ENCODE measurements at places on chromosomes 6 and 20. TPM values are rescaled to one million over a fixed set of nuclear protein-coding genes. Genes with fewer than 3 reads are reported as not detected.

The LGSN gene
- total RNA-seq: not detected

DNA sequence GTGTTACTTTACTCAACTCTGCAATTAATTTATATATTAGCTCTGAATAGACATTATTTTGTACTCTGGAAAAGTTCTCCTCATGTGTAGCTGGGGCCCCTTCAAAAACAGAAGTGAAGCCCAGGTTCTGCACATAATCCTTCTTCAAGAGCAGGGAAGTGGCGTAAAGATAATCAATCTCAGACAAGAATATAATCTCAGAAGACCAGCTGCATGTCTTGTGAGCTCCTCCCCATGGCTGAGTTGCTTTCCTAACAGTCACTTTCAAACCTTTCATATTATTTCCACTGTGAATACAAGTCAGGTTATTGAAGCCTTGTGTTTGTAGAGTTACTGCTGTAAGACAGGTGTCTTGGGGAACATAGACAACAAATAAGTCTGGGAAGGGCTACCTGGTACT is 691.9 kb downstream of the RFPL4B start:
- no peak for DNase-seq

DNA sequence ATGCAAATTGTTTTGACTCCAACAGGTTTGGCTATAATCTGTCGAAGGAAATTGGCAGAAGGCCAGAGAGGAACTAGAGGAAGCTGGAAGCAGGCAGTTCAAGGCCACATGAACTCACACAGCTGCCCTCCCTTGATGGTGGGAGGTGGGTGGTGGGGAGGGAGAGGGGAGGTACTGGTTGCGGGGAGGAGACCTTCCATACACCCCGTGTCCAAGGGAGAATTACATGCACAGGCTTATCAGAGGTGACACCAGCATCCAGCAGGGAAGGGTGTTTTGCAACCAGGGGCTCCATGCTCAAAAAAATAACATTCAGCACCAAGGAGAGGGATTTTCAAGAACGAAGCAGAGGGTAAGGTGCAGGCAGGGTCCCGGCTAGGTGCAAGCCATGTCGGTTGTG is 9.1 kb downstream of the PRND start:
- no peak for DNase-seq

The EPM2A gene
- total RNA-seq: 9.8 TPM

DNA sequence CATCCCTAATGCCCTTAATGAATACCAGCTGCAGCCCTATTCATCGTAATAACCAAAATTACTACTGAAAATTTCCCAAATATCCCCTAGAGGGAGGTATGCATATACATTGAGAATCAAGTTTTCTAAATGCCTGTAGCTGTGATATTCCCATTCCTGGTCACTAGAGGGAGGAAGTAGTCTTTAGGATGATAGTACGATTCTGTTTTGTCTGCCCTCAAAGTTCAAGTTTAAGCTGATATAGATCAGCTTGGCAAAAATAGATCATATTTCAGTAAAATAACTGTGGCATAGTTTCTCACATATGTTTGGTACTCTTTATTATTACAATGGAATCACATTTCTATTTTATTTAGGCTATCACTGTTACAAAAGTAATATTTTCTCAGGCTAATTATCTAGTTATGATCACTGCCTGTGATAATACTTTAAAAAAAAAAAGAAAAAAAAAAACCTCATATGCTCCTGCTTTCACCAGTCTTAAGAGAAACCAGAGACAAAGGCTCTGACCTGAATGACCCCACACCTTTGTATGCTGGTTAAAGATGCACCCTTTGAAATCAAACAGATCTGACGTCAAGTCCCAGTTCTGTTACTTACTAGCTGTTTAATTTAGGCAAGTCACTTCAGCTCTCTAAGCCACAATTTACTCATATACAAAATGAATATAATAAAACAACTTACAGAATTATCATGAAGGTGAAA is 11.0 kb downstream of the TSPYL1 start:
- DNase-seq: peak; percentile 67

The CLPSL1 gene
- not detected for total RNA-seq

- no peak for DNase-seq
Observed at GRCh38 chr6:56891754-56892153, 63.2 kb upstream of the BEND6 start.

- DNase-seq: peak; percentile 97
Observed at GRCh38 chr6:11766589-11767450, 11.8 kb downstream of the ADTRP start.

GRCh38 chr6:74166849-74167248 is 470.8 kb downstream of the CD109 start:
- DNase-seq: peak; percentile 15

The TAGAP gene
- not detected for total RNA-seq

The GMEB2 gene
- total RNA-seq: 22.0 TPM

- DNase-seq: no peak
Observed at GRCh38 chr6:8400663-8401062, 34.7 kb downstream of the SLC35B3 start.

DNA sequence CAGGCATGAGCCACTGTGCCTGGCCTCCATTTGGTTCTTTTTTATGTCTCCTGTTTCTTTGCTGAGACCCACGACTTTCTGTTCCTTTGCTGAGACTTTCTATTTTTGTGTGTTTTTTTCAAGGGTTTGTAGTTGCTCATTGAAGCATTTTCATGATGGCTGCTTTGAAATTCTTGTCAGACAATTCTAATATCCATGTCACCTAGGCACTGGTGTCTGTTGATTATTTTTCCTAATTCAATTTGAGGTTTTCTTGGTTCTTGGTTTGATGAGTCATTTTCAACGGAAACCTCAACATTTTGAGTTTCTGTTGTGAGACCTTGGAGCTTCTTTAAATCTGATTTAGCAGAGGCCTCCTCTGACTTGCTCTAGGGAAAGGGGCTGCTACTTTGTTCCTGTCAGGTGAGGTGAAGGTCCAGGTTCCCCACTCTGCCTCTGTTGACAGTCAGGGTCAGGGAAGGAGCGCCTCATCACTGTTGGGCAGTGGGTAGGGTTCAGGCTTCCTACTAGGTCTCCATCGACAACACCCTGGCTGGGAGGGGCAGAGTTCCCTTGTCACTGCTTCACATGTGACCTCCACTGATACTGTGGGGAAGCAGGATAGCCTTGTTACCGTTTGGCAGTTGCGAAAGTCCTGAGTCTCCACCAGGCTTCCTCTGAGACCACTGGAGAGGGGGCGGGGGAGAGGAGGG is 67.2 kb upstream of the RNF24 start:
- peak; percentile 88 for DNase-seq

- no peak for DNase-seq
Observed at GRCh38 chr6:16216501-16217155, 21.8 kb upstream of the GMPR start.

GRCh38 chr6:142297996-142298753 is 3.6 kb upstream of the ADGRG6 start:
- DNase-seq: peak; percentile 84

DNA sequence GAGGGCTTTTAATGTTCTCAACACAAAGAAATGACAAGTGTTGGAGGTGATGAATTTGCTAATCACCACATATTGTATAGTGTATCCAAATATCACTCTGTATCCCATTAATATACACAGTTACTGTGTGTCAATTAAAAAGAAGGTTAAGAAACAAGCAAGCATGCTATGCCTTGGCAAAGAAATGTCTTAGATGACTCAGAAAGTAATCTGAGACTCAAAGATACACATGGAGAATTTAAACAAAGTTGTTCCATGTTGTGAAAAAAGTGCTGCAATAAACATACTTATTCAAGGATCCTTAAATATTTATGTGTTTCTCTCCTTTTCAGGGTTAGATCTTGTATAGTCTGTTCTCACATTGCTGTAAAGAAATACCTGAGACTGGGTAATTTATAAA is 300.9 kb downstream of the DHX35 start:
- DNase-seq: no peak

- peak; percentile 37 for DNase-seq
Observed at GRCh38 chr6:125094563-125094962, 59.0 kb upstream of the TPD52L1 start.

The ADAM33 gene
- total RNA-seq: not detected

DNA sequence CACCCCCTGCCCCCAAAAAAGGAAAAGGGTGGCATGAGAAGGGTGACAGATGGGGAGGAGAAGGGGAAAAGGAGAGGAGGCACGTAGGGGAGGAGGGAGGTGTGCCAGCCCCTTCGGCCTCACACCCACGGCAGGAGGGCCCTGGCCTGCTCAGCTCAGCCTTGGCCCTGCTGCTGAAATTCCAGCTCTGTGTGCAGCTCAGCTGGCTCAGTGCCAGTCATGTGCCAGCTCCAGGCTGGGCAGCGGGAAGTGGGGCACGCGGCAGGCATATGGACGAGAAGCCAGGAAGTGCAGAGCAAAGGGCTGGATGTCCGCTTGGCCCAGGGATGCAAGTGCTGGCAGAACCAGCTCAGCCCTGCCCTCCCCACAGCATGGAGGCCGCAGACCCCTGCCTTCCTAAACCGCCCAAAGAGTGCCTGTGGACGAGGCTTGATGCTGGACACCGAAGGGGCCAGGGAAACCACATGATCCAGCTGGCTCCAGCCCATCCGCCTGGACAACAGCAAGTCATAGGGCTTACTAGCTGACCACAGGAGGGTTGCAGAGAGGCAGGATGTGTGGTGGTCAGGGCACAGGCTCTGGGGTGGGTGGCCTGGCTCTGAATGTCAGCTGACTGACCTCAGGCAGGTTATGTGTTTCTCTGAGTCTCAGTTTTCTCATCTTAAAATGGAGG is 60.2 kb downstream of the NOL4L start:
- DNase-seq: no peak
